ENCODE measurements at places on chromosomes 3 and 15.

- no peak for DNase-seq
Measured at GRCh38 chr3:183328164-183328563, 75.1 kb downstream of the B3GNT5 start.

DNA sequence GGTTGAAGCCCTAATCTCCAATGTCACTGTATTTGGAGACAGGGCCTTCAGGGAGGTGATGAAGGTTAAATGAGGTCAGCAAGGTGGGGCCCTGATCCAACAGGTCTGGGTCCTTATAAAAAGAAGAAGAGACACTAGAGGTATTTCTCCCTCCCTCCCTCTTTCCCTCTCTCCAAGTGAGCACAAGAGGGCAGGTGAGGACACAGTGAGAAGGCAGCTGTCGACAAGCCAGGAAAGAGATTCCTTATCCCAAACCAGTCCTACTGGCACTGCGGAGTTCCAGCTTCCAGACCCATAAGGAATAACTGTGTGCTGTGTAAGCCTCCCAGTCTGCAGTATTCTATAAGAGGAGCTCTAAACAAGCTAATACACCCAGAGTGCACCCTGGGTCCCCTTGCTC lies 134.7 kb downstream of the ADAMTS17 start:
- DNase-seq: no peak

- DNase-seq: no peak
Measured at GRCh38 chr15:68200016-68200861, 4.9 kb downstream of the CALML4 start.

DNA sequence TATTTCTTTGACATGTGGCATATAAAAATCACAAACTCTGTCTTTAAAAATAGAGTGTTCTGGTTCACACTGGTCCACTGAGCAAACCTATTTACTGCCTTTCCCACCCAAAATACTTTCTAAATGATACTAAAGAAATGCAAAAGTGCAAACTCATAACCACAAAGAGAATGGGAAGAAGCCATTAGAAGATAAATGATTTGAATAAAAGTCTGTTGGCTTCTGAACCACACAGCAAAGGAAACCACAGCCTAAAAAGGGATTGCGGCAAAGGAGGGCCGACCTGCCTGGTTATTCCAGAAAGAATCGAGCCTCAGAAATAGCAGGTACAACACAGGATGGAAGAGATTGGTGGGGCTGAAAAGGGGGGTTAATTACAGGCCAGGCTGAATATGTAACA lies 599.5 kb downstream of the FHIT start:
- no peak for DNase-seq

- DNase-seq: no peak
Measured at GRCh38 chr3:56921573-56922453, 120.1 kb upstream of the ARHGEF3 start.

DNA sequence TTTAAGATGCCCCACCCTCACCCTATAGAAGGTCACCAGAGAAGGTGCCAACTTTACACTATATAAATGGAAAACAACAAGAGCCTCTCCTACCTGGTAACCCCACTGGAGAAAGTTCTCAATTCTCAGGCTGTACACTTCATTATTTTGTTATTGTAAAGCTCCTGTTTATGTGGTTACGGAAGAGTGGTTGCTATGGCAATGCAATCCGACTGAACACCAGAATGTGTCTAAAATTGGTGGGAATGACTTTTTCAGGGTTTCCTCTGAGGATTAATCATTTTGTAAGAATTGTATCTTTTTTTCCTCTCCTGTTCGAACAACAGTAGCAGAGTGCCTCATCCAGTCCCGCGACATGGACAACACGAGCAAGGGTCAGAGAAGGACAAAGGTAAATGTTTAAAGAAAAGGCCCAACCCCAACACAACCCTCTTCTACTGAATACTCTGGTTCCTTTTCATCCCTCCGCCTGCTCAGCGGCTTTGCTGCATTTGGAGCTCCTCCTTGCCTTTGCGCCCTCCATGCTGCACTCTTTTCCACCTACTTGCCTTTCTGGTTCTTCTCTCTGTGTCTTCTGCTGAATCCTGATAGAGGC lies 45.3 kb downstream of the DGKG start:
- DNase-seq: no peak

DNA sequence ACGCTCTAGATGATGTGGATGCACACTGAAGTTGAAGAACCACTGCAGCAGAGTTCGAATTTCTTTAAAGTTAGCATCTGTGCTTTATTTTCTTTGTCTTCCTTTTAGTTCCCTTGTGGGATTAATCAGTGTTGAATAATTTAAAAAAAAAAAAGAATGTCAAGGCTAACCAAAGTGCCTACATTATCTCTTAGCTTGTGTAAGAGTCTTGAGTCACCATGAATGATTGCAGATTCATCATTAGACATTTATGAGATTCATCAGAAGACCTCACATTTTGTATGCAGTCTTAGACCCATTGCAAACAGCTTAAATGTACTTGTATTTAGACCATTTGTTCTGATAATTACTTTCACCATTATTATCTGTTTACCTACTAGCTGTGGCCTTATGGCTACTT lies 182.2 kb downstream of the FNDC3B start:
- DNase-seq: no peak

GRCh38 chr3:174377684-174378083 lies 481.4 kb upstream of the NAALADL2 start:
- DNase-seq: no peak

- DNase-seq: peak; percentile 21
Measured at GRCh38 chr3:32391643-32392535, at the start of gene CMTM7. TSS of gene CMTM7 (plus strand) at chr3:32391853. CDS start at chr3:32391907, 54 bp downstream.

DNA sequence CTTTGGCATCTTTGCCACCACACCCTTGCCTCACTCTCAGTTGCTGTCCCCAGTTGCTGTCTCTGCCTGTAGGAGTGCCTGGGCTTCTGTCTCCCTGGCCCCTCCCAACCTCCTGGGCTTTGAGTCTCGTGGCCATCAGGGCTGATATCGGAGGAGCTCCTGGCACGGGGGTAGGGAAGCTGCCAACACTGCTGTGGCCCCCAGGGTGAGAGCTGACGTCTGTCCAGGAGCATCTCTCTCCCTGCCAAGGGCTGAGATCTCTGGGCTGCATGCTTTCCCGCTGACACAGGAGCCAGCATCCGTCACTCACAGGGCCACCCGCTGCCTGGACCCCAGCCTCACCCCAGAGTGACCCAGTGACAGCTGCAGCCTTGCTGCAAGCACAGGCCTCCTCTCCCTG lies 47.4 kb downstream of the EXOG start:
- DNase-seq: no peak

DNA sequence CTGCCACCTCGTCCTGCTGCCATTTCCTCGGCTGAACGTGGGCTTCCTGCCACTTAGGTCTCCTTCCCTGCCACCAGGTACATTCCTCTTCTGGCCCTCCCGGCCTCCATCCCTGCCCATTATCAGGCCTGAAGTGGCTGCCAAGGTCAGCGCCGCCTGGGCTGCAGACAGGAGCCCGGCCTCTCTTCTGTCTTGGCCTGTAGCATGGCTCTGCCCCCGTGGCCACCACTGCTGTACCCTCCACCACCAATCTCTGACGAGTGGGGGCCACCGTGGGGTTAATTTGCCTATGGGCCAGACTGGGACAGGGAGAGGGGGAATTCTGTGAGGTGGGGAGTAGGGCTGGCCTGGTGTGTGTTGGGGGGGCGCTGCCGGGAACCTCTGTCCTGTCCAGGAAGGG lies 2.0 kb upstream of the BAHD1 start:
- no peak for DNase-seq

- no peak for DNase-seq
Measured at GRCh38 chr3:57064572-57064971, 4.1 kb downstream of the SPATA12 start.

GRCh38 chr15:58839485-58839884 lies 68.4 kb downstream of the MINDY2 start:
- DNase-seq: no peak

GRCh38 chr3:124707656-124708062 lies 22.6 kb upstream of the UMPS start:
- no peak for DNase-seq

- DNase-seq: no peak
Measured at GRCh38 chr3:37989821-37990480, 635 bp upstream of the VILL start.

DNA sequence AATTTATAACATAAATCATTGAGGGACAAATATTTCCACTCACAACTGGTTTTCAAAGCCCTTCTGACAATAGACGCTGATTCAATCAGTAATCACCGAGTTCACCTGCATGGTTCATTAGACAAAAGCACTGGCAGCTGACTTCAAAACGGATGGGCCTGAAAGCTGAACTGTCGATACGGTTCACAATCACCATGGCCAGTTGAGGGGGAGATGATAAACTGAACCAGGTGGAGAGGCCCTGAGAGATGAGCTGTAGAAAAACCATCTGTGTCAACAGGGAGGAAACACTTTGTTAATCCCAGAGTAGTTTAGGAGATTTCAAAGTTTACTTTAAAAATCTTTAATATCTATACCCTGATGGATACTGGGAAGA lies 75.0 kb downstream of the PEX5L start:
- no peak for DNase-seq

GRCh38 chr15:45611305-45611704 lies 23.5 kb upstream of the SQOR start:
- DNase-seq: no peak

- no peak for DNase-seq
Measured at GRCh38 chr3:159818399-159818798, 170.2 kb upstream of the IL12A start.

- no peak for DNase-seq
Measured at GRCh38 chr3:106485802-106486201, 617.0 kb upstream of the CBLB start.

DNA sequence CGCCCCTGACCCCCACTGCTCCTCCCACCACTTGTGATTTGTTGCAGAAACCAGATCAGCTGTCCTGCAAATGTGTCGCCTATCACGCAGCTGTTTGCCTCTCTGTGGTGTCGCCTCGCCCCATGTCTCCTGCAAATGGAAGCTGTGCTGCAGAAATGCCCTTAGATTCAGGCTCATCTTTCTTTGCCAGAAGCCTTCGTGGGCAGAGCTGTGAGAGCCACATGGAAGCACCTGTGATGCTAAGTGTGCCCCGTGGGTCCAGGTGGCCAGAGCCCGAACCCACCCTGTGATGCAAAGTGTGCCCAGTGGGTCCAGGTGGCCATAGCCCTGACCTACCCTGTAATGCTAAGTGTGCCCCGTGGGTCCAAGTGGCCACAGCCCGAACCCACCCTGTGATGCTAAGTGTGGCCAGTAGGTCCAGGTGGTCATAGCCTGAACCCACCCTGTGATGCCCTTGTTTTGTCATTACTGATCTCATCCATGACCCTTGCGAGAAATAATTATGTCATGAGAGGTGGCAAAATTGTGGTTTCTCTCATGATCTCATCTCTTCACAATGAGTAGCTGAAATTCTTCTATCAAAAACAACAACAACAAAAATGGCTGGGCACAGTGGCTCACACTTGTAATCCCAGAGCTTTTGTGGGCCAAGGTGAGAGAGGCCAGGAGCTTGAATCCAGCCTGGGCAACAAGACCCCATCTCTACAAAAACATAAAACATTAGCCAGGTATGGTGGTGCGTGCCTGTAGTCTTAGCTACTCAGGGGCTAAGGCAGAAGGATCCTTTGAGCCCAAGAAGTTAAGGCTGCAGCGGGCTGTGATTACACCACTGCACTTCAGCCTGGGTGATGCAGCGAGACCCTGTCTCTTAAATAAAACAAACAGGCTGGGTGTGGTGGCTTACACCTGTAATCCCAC lies 187.4 kb downstream of the GOLGA6L6 start:
- no peak for DNase-seq

- DNase-seq: no peak
Measured at GRCh38 chr3:189792046-189792929, 161.1 kb downstream of the TP63 start.

GRCh38 chr15:27601239-27601960 lies 497.7 kb downstream of the OCA2 start:
- DNase-seq: no peak

DNA sequence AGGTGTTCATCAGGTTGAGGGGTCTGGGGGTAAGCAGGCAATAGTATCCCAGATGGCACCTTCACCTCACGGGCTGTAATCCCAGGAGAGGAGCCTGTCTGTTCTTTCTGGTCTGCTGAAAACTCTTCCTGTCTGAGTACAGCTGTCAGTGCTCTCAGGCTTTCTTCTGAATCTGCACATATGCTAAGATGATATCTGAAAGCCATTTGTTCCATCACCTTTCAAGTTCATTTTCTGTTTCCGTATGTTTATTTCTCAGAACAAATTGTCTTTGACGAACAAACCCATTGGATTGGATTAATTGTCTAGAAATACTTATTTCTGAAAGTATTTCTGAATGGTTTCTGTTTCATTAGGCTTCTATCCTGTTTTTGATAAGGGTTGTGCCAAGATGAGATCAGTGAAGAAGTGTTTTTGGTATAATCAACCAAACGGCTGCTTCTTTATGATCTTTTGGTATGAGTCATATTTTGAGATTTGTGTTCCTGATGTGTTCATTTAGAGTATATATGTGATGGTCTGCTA lies 13.3 kb downstream of the ZNF592 start:
- no peak for DNase-seq

- DNase-seq: no peak
Measured at GRCh38 chr3:29922992-29923746, 642.3 kb downstream of the RBMS3 start.

GRCh38 chr15:88894819-88895767 lies at the start of gene HAPLN3:
TSS of gene HAPLN3 (minus strand) at chr15:88895544. CDS start at chr15:88887298, 8,246 bp downstream.
- DNase-seq: peak; percentile 65

DNA sequence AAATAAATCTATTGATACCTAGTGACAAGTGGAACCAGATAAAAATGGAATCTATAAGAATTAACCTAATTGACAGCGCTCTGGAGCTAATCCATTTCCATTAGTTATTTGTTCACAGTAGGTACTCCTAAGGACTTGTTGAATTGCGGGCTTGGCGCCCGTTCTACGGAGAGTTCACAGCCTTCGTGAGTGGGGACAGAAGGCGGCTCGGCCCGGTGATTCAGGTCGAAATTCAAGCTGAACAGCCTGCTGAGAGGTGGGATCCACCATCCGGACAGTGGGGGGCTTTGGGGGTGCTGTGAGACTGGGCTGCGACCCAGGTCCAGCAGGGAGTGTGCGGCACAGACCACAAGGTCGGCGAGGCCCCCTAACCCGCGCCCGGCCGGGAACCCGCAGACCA lies 779 bp upstream of the CTNNB1 start:
- DNase-seq: no peak

GRCh38 chr15:79467865-79468586 lies 35.9 kb downstream of the MINAR1 start:
- no peak for DNase-seq

- DNase-seq: no peak
Measured at GRCh38 chr3:133093366-133093765, 55.2 kb downstream of the TMEM108 start.

DNA sequence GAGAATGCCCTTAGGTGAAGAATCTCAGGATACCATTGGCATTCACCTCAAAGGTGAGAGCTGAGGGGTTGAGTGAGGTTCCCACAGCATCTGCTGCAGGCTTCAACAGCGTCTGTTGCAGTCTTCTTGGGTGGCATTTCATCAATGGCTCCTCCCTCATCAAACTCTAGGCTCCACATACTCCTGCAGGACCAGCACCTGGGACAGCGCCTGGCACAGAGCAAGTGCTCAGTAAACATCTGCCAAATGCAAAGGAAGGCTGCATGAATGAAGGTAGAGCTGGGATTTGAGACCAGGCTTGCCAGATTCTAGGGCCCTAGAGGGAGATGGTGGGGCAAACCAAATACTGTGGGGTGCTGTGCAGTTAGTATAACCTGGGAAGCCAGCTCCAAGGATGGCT lies 9.6 kb downstream of the TRH start:
- DNase-seq: no peak
